ENCODE measurements at places on chromosomes 7 and 10. TPM values are rescaled to one million over a fixed set of nuclear protein-coding genes. Genes with fewer than 3 reads are reported as not detected.

ASZ1 gene
- total RNA-seq = not detected

PIP gene
- total RNA-seq = not detected

HOXA2 gene
- not detected for total RNA-seq

CLCN1 gene
- total RNA-seq = not detected

SPDYE9 gene
- not detected for total RNA-seq

SLC13A1 gene
- total RNA-seq = not detected

ING3 gene
- 25.0 TPM for total RNA-seq

GIMAP2 gene
- total RNA-seq = 45.0 TPM

MYH16 gene
- total RNA-seq = not detected

MYO3A gene
- not detected for total RNA-seq

CNNM1 gene
- 0.81 TPM for total RNA-seq

CALML5 gene
- total RNA-seq = not detected

ORC5 gene
- 21.2 TPM for total RNA-seq

ITPRID1 gene
- not detected for total RNA-seq

ZNF117 gene
- 1.7 TPM for total RNA-seq

GNAT3 gene
- not detected for total RNA-seq

GHRHR gene
- not detected for total RNA-seq

WASHC2A gene
- 16.4 TPM for total RNA-seq

All from activated naive CD4-positive, alpha-beta T cell treated with anti-CD3 and anti-CD28 coated beads for 36 hours (primary cell).